H1 (cell line): ENCODE measurements at places on chromosomes 2 and 18. TPM values are rescaled to one million over a fixed set of nuclear protein-coding genes. Genes with fewer than 3 reads are reported as not detected.

DNA sequence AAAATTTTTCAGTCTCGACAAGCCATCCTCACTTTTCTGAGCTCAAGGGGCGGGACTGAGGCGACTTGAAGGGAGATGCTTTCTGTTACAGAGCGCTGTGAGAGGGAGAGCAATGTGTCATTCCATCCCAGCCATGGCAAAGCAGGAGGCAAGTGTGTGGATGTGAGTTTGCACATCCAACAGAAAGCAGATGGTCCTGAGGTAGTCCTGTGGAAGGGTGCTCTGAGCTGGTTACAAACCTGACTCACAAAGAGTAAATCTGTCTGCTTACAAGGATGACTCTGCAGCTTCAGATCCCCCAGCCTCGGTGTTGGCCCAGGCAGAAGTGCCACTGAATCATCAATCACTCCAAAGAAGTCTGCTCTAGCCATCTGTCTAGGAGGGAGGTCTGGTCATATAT, 482.0 kb upstream of the DCC start:
- H3K27me3 ChIP-seq = no peaks in the 10 kb centered on the region
- H3K4me3 ChIP-seq = no peak overlapping the region
- no peaks in the 10 kb centered on the region for H3K4me1 ChIP-seq
- H3K36me3 ChIP-seq = no peaks in the 10 kb centered on the region

LYG2 gene
- total RNA-seq = not detected in 2 replicates

DNA sequence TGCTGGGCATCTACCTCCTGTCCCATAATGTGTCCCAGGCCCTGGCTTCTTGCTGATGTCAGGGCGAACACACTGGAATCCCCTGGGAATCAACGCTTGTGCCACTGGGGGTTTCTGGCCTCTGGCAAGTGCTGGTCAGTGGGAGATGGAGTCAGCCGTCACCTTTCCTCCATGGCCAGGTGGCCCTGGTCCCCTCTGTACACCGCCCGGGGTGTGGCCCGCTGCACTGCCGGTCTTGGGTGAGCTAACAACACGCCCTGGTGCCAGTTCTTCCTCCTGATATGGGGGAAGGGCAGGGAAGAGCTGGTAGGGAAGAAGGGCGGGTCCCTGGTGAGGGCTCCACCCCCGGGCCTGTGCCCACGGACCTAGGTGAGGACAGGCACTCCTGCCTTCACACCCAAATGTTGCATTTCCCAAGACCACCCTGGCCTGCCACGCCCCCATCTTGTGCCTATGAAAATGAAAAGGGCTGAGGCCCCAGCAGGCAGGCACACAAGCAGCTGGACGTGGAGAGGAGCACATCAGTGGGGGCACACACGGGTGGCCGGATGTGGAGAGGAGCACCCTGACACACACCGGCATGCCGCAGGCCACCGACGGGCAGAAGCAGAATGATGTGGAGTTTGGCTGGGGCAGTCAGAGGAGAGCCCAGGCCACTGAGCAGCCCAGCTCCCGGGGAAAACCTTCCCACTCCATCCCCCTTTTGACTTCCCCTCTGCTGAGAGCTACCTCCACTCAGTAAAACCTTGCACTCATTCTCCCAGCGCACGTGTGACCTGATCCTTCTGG, 140.5 kb downstream of the ASB1 start:
- H3K27ac ChIP-seq = no peak overlapping the region
- no peaks in the 10 kb centered on the region for H3K27me3 ChIP-seq
- no peak overlapping the region for H3K4me3 ChIP-seq
- H3K36me3 ChIP-seq = no peaks in the 10 kb centered on the region
- no peaks in the 10 kb centered on the region for H3K4me1 ChIP-seq

PRKAG3 gene
- not detected in 2 replicates for total RNA-seq

GULP1 gene
- total RNA-seq = 130 and 139 TPM in 2 replicates

CXCR1 gene
- not detected in 2 replicates for total RNA-seq

GRCh38 chr2:156537141-156537540, 101.0 kb downstream of the GPD2 start:
- no peak overlapping the region for H3K4me3 ChIP-seq
- H3K27me3 ChIP-seq = no peaks in the 10 kb centered on the region
- DNase-seq = no peak
- no peaks in the 10 kb centered on the region for H3K36me3 ChIP-seq

PAX8 gene
- total RNA-seq = not detected in 2 replicates

CNOT11 gene
- 54.6 and 56.5 TPM in 2 replicates for total RNA-seq

- H3K36me3 ChIP-seq = no peaks in the 10 kb centered on the region
- no peak for DNase-seq
- H3K27ac ChIP-seq = no peak overlapping the region
- H3K4me1 ChIP-seq = peaks cover 8% of the 10 kb centered on the region
These were observed 59.8 kb downstream of the SLC4A3 start for GRCh38 chr2:219687272-219687671.

DNA sequence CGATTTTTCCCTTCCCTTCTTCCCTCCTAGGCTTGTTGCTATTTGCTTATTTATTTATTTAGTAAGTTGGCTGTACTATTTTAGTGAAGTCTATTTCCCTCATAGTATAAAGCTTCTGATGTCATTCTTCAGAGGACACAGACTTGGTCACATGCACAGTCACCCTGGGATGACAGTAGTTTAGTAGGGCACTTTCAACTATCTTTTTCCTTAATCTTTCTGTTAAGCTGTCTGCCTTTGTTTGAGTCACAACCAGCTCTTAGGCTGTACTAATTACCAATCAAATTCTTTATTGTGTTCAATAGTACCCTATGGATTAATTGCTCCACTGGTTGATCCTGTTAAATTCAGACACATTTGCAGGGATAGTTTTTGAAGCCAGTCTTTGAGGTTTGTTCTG, 26.9 kb upstream of the RAB31 start:
- H3K4me1 ChIP-seq = no peaks in the 10 kb centered on the region
- H3K4me3 ChIP-seq = no peak overlapping the region
- H3K27ac ChIP-seq = no peak overlapping the region
- no peak for DNase-seq

GRCh38 chr2:10911291-10912075, at the start of gene KCNF1:
Gene KCNF1 (plus strand): TSS chr2:10911934. CDS start chr2:10912427, 493 bp downstream.
- H3K27me3 ChIP-seq = peaks cover 13% of the 10 kb centered on the region
- H3K4me3 ChIP-seq = peak within 1 kb of the TSS; percentile 47
- peaks cover 8% of the 10 kb centered on the region for H3K4me1 ChIP-seq
- DNase-seq = no peak
- H3K36me3 ChIP-seq = no peaks in the 10 kb centered on the region; the same call in 1 of the 2 replicates
- H3K27ac ChIP-seq = no peak within 1 kb of the TSS

DNA sequence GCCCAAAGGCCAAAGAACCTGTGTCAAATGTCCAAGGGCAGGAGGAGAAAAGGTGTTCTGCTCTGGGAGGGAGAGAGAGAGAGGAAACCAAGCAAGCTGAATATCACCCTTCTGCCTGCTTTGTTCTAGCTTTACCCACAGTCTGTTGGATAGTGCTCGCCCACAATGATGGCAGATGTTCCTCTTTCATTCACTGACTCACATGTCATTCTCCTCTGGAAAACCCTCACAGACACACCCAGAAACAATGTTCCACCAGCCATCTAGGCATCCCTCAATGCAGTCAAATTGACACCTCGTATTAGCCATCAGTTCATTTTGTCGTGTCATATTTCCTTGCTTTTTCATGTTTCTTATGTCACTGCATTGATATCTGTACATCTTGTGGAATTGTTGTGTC, 150.3 kb downstream of the UBR3 start:
- DNase-seq = no peak
- no peak overlapping the region for H3K4me3 ChIP-seq
- H3K36me3 ChIP-seq = no peaks in the 10 kb centered on the region
- no peaks in the 10 kb centered on the region for H3K4me1 ChIP-seq

MC5R gene
- 0.31 and 0.37 TPM in 2 replicates for total RNA-seq

C2orf15 gene
- total RNA-seq = 5.5 and 6.5 TPM in 2 replicates

DNA sequence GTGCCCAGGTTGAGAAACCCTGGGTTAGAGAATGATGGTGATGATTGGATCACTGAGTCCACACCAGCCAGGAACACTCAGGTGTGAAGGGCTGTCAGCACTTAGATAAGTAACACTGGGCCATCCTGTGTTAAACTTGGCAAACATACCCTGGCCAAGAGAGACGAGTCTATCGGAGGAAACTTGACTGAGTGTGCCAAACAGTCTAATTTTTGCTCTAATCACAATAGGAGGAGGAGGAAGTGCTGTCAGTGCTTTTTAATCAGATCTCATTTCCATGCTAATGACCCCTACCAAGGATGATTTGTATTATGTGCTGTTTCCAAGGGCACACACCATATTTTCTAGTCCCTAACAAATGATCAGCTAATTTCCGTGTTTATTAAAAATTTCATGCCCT, 63.8 kb upstream of the SEC11C start:
- no peaks in the 10 kb centered on the region for H3K4me1 ChIP-seq
- DNase-seq = no peak
- no peaks in the 10 kb centered on the region for H3K27me3 ChIP-seq
- no peaks in the 10 kb centered on the region for H3K36me3 ChIP-seq
- no peak overlapping the region for H3K27ac ChIP-seq

- no peaks in the 10 kb centered on the region for H3K27me3 ChIP-seq
- H3K27ac ChIP-seq = peak within 1 kb of the TSS; percentile 96
- peak; percentile 82 for DNase-seq
- no peaks in the 10 kb centered on the region for H3K36me3 ChIP-seq
- peak within 1 kb of the TSS; percentile 98 for H3K4me3 ChIP-seq
- H3K4me1 ChIP-seq = no peaks in the 10 kb centered on the region
These were observed at the start of gene SUMO1 for GRCh38 chr2:202238234-202239197. Gene SUMO1 (minus strand): TSS chr2:202238597. CDS start chr2:202238451, 146 bp downstream.
